Activated CD8-positive, alpha-beta memory T cell treated with anti-CD3 and anti-CD28 coated beads, Interleukin-2, amount 50 U/mL, for 4 hours (primary cell): ENCODE measurements at places on chromosomes 3 and 15.

DNA sequence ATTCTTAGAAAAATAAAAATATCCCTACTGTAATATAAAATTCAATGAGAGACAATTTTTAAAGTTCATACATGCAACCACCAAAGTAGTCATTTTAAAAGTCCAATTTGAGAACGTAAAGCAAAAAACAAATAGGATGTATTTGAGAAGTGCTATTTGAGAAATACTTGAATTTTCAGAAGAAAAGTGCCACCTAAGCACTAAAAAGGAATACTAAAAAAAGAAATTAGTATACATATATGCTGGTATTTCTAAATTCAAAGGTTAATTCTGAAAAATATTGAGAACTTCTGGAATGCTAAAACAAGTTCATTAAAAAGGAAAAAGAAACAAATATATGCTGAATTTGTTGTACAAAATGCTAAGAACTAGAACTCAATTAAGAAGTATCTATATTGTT is 29.2 kb upstream of the ARRDC4 start:
- DNase-seq = no peak

- no peak for DNase-seq
Observed at GRCh38 chr3:31331278-31331677, 201.4 kb upstream of the STT3B start.

GRCh38 chr3:161042023-161042501 is 63.1 kb downstream of the B3GALNT1 start:
- no peak for DNase-seq

- DNase-seq = no peak
Observed at GRCh38 chr3:16147220-16147994, 27.1 kb upstream of the GALNT15 start.

GRCh38 chr15:88974392-88974791 is 61.2 kb upstream of the MFGE8 start:
- no peak for DNase-seq

- DNase-seq = no peak
Observed at GRCh38 chr3:184986366-184986889, 166.4 kb downstream of the C3orf70 start.

DNA sequence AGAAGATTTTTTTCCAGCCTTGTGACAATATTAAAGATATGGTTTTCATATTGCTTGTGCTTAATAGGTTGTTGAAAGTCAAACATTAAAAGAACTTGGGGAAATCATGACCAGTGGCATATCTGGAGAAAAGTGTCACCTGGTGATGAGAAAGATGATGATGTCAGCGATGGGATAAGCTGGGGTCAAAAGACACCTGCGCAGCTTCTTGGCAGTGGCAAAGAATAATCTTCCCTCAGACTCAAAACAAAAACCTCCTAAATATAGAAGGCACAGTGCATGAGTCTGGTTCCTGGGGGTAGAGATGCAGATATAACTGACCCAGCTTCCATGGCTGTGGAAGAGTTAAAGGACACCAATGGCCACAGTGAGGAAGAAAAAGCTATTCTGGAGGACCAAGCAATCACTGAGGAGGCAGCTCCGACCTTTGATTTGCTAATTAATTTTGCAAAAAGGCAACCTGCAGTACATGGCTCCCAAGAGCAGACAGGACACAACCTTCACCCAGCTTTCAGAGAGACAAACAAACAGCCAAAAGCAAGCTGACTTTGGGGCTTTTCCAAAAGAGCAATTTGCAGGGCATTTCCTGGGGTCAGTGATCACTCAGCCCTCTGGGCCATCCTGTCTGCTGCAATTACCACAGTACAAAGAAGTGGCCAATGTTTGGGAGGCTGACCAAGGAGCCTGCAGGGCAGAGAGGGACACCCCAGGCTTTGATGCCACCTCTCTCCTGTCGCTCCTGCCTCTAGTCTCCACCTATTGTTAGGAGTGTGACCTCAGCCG is 17.6 kb upstream of the SEMA5B start:
- DNase-seq = no peak

- DNase-seq = no peak
Observed at GRCh38 chr3:133404920-133405319, 5.1 kb downstream of the BFSP2 start.

GRCh38 chr3:16239086-16239770 is 25.5 kb downstream of the DPH3 start:
- no peak for DNase-seq

DNA sequence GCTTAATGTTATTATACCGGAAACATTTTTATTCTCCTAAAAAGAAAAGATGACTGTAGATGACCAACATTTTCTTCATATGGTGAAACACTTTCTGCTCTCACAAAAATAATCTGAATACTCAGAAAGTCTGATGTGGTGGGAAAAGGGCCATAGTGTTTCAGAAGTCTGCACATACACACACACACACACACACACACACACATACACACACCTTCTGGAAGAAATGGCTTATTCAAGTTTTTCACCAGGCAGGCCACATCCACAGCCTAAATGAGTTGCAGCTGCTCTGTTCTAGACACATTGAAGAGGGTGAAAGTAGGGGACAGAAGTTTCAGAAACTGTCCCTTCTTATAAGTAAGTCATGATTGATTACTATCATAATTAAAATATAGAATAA is 220.0 kb downstream of the ZMAT3 start:
- DNase-seq = no peak

DNA sequence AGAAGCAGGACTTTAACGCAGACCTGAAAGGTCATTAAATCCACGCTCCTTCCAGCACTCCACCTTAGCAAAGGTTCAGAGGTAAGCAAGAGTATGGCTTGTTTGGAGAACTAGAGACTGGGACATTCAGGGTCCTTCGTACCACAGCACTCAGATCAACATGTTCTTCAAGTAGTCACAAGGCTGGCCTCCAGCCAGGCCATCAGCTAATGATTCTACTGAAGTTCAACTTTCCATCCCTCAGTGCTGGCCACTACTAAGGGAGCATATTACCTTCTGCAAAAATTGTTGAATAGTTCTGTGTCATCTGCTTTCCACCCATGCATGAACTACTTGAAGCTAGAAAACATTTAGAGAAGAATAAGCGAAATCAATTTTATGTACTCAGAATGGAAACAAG is 17.6 kb downstream of the CD200R1L start:
- no peak for DNase-seq

- no peak for DNase-seq
Observed at GRCh38 chr3:82587174-82587573, 825.7 kb upstream of the GBE1 start.

DNA sequence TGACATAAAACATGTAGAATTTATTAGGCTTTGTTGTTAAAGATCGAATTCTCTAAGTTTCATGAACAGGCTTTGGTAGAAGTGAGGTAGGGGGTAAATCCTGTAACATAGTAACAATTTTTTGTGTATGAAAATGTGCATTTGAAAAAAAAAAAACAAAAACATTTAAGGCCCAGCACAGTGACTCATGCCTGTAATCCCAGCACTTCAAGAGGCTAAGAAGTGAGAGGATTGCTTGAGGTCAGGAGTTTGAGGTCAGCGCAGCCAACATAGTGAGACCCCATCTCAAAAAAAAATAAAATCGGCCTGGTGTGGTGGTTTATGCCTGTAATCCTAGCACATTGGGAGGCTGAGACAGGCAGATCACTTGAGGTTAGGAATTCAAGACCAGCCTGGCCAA is 26.8 kb upstream of the PPP4R2 start:
- no peak for DNase-seq

DNA sequence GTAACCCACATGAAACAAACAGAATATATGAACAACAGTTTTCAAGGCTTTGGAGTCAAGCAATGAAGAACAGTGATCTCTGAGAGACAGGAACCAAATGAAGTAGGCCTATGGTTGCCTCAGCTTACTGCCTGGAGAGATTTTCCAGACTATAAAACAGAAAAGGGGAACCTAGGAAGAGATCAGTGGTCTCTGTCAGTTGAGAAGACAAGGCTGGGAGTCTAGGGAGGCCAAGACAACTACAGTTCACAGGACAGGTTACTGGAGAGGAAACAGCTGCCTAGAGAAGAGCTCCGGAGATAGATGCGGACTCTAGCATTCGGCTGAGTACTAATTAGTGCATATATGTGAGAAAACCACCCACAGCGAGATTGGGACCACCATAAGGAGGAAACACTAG is 87.7 kb downstream of the PLCH1 start:
- DNase-seq = no peak

- DNase-seq = no peak
Observed at GRCh38 chr3:49161808-49162530, 4.2 kb downstream of the CCDC71 start.

DNA sequence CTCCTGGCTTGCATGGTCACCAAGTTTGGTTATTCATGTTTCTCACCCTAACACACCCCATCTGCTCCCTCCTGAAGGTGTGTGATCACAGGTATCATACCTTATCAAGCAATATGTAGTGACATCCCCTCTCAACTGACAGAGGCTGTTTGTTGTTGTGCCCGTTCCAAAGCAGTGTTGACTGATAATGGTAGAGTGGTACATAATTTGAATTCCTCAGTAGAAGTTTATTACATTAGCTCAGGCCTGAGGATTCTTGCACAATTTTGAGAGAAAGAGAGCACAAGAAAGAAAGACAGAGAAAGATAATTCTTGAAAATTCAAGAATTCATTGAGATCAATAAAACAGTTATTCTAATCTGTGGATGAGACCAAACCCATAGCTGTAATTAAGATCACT is 69.1 kb upstream of the SATB1 start:
- DNase-seq = no peak

DNA sequence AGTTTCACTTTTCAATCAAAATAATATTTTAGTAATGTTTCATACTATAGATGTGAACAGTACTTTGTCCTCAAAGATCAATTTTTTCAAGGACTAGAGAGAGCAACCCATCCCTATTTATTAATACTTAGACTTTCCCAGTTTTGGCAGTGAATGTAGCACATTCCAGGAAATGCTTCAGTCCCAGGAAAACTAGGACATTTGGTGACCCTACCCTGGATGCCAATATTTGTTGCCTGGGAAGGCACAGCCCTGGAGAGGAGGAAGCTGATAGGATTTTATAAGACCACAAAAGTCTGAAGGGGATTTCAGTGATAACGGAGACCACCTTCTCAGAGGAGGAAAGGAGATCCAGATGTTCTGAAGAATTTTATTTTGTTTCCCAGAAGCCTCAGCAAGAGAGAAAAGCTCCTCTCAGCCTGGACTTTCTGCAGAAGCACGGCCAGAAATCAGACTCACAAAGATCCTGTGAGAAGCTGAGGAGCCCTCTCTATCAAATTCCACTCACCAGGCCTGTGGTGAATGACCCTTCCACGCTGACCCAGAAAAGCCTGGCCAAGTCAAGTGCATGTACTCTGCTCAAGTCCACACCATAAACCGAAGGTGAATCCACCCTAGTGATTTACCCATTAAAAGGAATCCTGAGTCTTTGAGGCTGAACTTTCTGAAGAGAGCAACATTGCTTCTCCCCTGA is 87.7 kb upstream of the ABHD17C start:
- no peak for DNase-seq

- no peak for DNase-seq
Observed at GRCh38 chr3:113151461-113152031, 59.8 kb upstream of the BOC start.

DNA sequence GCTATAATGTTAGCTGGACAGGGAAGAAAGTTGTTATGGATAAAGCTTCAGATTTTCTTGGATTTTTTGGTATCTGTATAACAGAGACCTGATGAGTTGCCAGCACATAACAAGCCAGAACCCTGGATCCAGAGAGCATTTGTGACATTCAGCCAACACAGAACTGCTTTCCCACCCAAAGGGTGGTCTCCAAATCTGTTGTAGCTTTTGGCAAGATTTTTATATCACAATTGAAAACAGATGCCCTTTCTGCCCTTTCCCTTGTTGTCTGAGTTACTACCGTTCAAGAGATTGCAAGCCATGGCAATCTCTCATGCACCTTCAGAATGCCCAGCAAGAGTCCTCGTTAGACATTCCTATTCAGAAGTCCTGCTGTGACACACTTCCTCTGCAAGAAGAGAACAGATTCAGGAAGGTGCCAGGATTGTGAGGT is 107.6 kb upstream of the FGF7 start:
- no peak for DNase-seq

DNA sequence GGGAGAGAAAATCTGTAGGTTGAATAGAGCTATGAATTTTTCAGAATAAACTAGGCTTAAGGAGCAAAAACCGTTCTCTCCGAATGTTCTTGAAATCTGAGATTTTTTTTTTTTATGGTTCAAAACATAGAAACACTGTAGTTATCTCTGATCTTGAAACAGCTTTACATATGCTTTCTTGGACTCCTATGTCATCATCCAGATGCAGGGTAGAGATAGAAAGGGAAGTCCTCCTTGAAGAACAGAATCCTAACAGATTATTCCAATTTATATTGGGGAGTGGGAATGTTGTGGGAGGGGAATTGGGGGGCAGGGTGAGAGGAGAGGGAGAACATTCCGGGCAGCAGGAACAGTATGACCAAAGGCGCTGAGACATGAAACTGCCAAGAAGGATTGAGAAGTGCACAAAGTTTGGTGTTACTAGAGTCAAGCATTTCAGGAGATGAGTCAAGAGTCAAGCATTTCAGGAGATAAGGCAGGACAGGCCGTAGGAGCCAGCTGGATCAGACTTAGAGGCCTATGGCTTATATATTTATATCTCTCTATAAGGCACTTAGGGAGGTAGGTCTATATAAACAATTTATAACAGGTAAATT is 21.9 kb upstream of the ST3GAL6 start:
- DNase-seq = no peak

GRCh38 chr15:90003736-90004135 is 2.6 kb downstream of the ZNF710 start:
- DNase-seq = no peak

GRCh38 chr3:49553324-49553691 is 969 bp upstream of the BSN start:
- DNase-seq = no peak

GRCh38 chr15:43789409-43789808 is 2.7 kb upstream of the SERF2 start:
- DNase-seq = no peak

- no peak for DNase-seq
Observed at GRCh38 chr3:170848292-170848917, 21.6 kb downstream of the RPL22L1 start.

GRCh38 chr3:59189526-59189925 is 139.7 kb upstream of the CFAP20DC start:
- no peak for DNase-seq

GRCh38 chr3:127887321-127887720 is 27.7 kb upstream of the KBTBD12 start:
- no peak for DNase-seq

DNA sequence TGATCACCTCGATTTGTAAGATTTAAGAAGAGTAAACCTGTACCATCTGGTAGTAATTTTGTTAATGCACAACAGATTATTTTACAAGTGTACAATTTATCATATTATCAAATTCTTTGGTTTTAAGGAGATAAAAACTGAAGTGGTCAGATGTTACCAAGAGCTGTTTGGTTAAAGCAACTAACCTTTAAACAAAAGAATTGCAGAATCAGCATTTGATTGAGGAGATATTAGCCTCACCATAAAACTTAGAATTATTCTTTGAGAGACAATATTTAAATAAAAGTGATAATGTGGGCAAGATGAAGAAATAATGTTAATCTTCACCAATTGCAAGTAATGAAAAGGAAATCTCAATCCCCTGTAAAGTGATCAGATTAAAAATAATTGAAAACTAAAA is 1034.9 kb downstream of the ROBO1 start:
- DNase-seq = no peak

- no peak for DNase-seq
Observed at GRCh38 chr3:17980863-17981262, 238.4 kb upstream of the TBC1D5 start.
